T-helper 2 cell treated with Interferon-gamma antibody and Interleukin-4, amounts not matched to agents 5 μg/mL and 100 μg/mL, for 36 hours (primary cell): ENCODE measurements at places on chromosomes 1 and 21.

GRCh38 chr1:22832414-22832786 is 121.8 kb downstream of the EPHB2 start:
- no peaks in the 10 kb centered on the region for H3K36me3 ChIP-seq
- peaks cover 3% of the 10 kb centered on the region for H3K27me3 ChIP-seq
- H3K4me3 ChIP-seq: no peak overlapping the region
- no peaks in the 10 kb centered on the region for H3K4me1 ChIP-seq

DNA sequence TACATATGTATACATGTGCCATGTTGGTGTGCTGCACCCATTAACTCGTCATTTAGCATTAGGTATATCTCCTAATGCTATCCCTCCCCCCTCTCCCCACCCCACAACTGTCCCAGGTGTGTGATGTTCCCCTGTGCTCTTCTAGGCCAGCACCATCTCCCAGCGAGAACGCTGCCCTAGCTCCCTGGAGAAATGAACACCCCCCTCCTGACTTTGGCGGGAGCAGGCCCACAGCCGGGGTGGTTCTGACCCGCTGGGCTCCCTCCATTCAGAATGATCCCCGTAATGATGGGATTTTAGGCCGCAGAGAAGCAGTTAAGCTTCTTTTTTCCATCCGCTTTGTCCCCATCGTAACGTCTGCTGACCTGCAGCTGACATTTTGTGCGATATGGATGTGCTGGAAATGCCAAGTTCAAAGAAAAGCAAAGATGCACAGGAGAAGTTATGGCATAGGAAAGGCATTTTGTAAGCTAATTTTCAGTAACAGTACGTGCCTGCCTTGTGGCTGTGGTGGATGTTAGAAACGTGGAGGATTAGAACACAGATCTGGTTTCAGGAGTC is 39.3 kb downstream of the ELK4 start:
- H3K4me1 ChIP-seq: peaks cover 48% of the 10 kb centered on the region
- peak overlapping the region; percentile 58 for H3K4me3 ChIP-seq
- H3K27me3 ChIP-seq: no peaks in the 10 kb centered on the region

DNA sequence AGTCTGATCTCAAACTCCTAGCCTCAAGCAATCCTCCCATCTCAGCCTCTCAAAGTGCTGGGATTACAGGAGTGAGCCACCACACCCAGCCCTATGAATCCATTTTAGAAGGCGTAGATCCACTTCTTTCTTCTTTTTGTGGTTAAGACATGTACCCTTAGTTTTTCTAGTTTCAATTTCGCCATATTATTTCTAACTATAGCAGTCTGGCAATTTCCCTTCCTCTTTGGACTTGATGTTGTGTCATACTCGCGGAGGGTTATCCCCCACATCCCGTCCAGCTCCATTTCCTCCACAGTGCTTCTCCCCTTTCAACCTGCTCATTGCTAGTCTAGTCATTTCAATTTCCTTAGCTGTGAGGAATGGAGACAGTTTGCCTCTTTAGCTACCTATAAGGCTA is 5.2 kb upstream of the LRRC8D start:
- no peaks in the 10 kb centered on the region for H3K36me3 ChIP-seq
- peaks cover 24% of the 10 kb centered on the region for H3K27me3 ChIP-seq
- no peak for DNase-seq

DNA sequence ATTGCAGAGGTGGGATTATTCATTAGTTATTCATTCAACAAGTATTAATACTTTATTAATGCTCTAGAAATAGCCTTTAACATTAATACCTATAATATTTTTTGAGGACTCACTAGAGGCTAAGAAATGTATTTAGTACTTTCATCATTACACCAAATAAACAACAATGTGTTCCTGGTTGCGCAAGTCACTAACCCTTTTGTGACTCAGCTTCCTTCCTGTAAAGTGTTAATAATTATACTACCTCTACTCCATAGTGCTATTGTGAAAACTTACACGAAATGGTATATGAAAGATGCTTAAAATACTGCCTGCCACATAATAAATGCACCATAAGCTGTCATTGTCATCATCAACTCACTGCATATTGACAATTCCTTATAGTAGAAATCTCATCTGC is 431.0 kb downstream of the DPYD start:
- H3K4me3 ChIP-seq: no peak overlapping the region
- H3K27me3 ChIP-seq: no peaks in the 10 kb centered on the region
- no peak overlapping the region for H3K27ac ChIP-seq

DNA sequence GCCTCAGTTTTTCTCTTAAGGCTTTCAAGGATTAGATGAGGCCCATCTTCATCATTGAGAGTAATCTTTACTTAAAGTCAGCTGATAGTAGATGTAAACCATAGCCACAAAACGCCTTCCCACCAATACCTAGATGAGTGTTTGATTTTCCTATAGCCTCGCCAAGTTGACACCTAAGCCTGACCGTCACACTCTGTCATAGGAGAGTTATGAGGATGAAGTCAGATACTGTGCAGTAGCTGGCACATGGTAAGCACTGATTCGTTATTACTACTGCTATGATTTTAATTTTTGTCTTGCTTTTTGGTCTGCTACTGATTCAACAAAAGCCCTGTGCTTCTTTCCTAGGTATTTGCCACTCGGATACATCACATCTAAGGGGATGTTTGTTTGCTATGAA is 395.5 kb downstream of the RPS6KC1 start:
- DNase-seq: no peak
- H3K27ac ChIP-seq: no peak overlapping the region
- no peaks in the 10 kb centered on the region for H3K36me3 ChIP-seq
- no peaks in the 10 kb centered on the region for H3K27me3 ChIP-seq

GRCh38 chr1:26282401-26282918 is 2.6 kb downstream of the SH3BGRL3 start:
- H3K27me3 ChIP-seq: no peaks in the 10 kb centered on the region
- peak overlapping the region; percentile 88 for H3K4me3 ChIP-seq
- H3K27ac ChIP-seq: peak overlapping the region; percentile 97
- peaks cover 62% of the 10 kb centered on the region for H3K36me3 ChIP-seq
- no peak for DNase-seq
